ENCODE measurements at places on chromosomes 13 and 19.

GRCh38 chr19:44517146-44517545 is 12.3 kb downstream of the CEACAM20 start:
- H3K27me3 ChIP-seq, result no peaks in the 10 kb centered on the region
- no peak overlapping the region for H3K27ac ChIP-seq
- no peak overlapping the region for H3K4me3 ChIP-seq
- no peaks in the 10 kb centered on the region for H3K36me3 ChIP-seq
- no peaks in the 10 kb centered on the region for H3K4me1 ChIP-seq

DNA sequence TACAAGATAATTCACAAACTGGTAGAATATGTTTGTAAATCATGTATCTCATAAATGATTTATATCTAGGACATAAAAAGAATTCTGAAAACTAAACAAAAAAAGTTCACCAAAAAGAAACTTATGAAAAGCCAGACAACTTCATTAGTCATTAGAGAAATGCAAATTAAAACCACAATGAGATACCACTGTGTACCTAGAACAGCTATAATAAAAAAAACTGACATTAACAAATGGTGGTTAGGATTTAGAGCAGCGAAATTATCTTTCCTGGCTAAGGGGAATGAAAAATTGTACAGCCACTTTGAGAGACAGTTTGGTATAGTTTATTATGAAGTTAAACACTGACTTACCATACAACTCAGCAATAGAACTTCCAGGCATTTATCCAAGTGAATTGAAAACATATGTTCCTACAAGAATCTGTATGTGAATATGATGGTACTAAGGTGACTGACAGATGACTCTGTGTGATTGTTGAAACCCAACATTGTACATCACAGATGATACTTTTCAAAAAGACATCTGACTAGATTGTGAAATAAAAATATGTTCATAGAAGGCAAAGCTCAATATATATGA is 41.8 kb downstream of the UGGT2 start:
- H3K4me3 ChIP-seq, result no peak overlapping the region
- DNase-seq, result no peak
- H3K36me3 ChIP-seq, result no peaks in the 10 kb centered on the region
- no peaks in the 10 kb centered on the region for H3K27me3 ChIP-seq
- no peak overlapping the region for H3K27ac ChIP-seq

DNA sequence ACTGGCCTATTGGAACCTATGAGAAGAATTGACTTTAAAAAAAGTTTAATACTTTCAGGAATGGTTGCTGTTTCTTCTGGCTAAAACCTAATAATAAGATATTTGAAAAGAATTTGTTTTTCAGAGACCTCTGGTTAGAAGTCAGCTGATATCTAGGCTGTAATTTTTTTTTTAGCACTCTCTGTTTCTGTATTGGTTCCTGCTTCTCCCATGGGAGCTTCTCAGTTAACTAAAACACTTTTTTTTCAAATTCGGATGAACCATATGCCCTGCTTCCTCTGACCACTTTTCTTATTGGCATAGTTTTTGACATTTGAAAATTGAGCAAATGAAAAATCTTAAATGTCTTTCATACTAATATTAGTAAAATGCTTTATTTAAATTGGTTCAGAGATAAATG is 163.5 kb upstream of the SLC10A2 start:
- H3K4me1 ChIP-seq, result no peaks in the 10 kb centered on the region
- H3K27me3 ChIP-seq, result no peaks in the 10 kb centered on the region
- H3K27ac ChIP-seq, result no peak overlapping the region

- no peak overlapping the region for H3K27ac ChIP-seq
- H3K4me1 ChIP-seq, result no peaks in the 10 kb centered on the region
- H3K36me3 ChIP-seq, result no peaks in the 10 kb centered on the region
- H3K27me3 ChIP-seq, result no peaks in the 10 kb centered on the region
- no peak for DNase-seq
- H3K4me3 ChIP-seq, result no peak overlapping the region
Measured at GRCh38 chr13:53447863-53448262, 419.2 kb downstream of the OLFM4 start.

DNA sequence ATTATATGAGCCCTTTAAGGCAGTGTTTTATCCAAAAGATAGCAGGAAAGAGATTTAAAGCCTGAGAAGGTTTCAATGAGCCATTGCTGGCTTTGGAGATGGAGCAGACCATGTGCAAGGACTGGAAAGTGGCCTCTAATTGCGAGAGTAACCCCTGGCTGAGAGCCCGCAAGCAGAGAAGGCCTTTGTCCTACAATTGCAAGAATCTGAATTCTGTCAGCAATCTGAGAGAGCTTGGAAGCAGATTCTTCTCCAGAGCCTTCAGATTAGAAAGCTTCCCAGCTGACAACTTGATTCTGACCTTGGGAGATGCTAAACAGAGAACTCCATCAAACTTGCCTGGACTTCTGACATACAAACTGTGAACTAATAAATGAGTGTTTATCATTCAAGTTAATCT is 528.7 kb upstream of the KLF12 start:
- no peak for DNase-seq
- H3K27me3 ChIP-seq, result no peaks in the 10 kb centered on the region
- H3K27ac ChIP-seq, result no peak overlapping the region
- H3K4me3 ChIP-seq, result no peak overlapping the region

- no peak overlapping the region for H3K4me3 ChIP-seq
- no peak for DNase-seq
- H3K36me3 ChIP-seq, result no peaks in the 10 kb centered on the region
- H3K27me3 ChIP-seq, result peaks cover 8% of the 10 kb centered on the region
- H3K27ac ChIP-seq, result no peak overlapping the region
Measured at GRCh38 chr13:20311022-20311421, 78.9 kb upstream of the GJB6 start.

DNA sequence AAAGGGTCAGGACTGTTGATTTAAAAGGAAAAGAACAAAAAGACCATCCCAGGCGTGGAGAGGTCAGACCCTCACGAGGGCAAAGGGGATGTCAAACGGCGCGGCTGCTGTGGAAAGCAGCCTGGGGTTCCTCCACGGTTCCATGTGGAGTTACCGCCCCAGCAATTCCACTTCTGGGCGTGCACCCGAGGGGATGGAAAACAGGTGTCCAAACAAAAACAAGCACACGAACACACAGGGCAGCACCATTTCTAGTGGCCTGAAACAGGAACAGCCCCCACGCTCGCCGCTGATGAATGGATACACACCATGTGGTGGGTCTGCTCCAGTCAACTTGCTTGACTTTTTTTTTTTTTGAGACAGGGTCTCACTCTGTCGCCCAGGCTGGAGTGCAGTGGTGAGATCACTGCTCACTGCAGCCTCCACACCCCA is 11.2 kb downstream of the AP3D1 start:
- no peak overlapping the region for H3K27ac ChIP-seq
- H3K4me3 ChIP-seq, result no peak overlapping the region
- peaks cover 36% of the 10 kb centered on the region for H3K36me3 ChIP-seq
- H3K27me3 ChIP-seq, result no peaks in the 10 kb centered on the region

DNA sequence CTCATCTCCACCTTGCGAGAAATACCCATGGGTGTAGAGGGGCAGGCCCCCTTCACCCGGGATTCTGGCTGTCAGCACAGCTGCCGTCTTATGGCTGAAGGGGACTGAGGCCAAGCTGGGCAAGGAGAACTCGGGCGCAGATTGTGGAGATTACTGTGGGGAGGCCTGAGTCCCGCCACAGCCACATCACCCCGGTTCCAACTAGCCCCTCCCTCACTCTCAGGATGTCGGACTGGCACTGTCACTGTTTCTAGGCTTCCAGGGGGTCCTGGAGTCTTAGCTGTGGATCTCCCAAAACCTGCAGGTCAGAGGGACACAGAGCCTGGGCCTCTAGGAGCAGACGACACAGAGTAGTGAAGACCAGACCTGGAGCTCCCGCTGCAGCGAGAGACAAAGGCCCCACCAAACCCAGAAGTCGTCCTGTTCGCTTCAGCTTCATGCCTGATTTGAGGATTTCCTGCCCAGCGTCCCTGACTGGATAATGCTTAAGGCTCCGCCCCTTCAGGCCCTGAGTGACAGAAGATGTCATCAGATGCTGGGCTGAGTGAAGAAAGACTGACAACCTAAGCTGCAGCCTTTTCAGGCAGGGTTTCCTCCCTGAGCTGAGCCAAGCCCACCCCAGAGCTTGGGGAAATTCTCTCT is 55.8 kb downstream of the ZNF93 start:
- no peak overlapping the region for H3K27ac ChIP-seq
- H3K4me3 ChIP-seq, result no peak overlapping the region
- no peaks in the 10 kb centered on the region for H3K27me3 ChIP-seq
- no peak for DNase-seq
- H3K36me3 ChIP-seq, result no peaks in the 10 kb centered on the region

DNA sequence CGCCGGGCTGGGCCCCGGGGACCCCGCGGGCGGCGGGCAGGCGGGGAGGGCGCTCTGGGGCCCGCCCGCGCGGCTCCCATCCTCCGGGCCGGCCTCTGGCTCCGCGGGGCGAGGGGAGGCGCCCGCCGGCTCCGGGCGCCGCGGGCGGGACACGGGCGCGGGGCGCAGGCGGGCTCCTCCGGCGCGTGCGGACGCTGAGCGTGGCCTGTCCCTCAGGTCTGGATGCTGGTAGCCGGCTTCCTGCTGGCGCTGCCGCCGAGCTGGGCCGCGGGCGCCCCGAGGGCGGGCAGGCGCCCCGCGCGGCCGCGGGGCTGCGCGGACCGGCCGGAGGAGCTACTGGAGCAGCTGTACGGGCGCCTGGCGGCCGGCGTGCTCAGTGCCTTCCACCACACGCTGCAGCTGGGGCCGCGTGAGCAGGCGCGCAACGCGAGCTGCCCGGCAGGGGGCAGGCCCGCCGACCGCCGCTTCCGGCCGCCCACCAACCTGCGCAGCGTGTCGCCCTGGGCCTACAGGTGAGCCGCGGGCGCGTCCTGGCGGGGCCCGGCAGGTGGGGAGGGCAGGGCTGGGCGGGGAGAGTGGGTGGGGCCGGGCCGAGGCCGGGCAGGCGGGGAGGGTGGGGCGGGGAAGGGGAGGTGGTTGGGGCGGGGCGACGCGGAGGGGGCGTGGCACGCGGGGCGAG is 420 bp downstream of the IL17D start:
- peaks cover 6% of the 10 kb centered on the region for H3K4me1 ChIP-seq
- H3K4me3 ChIP-seq, result no peak overlapping the region
- H3K36me3 ChIP-seq, result no peaks in the 10 kb centered on the region
- DNase-seq, result peak; percentile 69

All from activated T-helper 2 cell treated with anti-CD3 and anti-CD28 coated beads, Interferon-gamma antibody, Interleukin-2, Interleukin-4, amounts not matched to agents 10 μg/mL and 5 μg/mL and 100 μg/mL, durations not matched to agents 14 hours and 24 hours and 36 hours (primary cell).